ENCODE measurements at places on chromosomes 16 and 17.

- no peak for DNase-seq
These were observed 4.3 kb downstream of the C16orf87 start for GRCh38 chr16:46826631-46827030.

- DNase-seq = peak; percentile 95
These were observed 12.1 kb downstream of the CFDP1 start for GRCh38 chr16:75420987-75421819.

- peak; percentile 70 for DNase-seq
These were observed 92.3 kb downstream of the PITPNC1 start for GRCh38 chr17:67469208-67469980.

GRCh38 chr17:7845359-7846062 is 9.4 kb upstream of the TMEM88 start:
- DNase-seq = no peak

DNA sequence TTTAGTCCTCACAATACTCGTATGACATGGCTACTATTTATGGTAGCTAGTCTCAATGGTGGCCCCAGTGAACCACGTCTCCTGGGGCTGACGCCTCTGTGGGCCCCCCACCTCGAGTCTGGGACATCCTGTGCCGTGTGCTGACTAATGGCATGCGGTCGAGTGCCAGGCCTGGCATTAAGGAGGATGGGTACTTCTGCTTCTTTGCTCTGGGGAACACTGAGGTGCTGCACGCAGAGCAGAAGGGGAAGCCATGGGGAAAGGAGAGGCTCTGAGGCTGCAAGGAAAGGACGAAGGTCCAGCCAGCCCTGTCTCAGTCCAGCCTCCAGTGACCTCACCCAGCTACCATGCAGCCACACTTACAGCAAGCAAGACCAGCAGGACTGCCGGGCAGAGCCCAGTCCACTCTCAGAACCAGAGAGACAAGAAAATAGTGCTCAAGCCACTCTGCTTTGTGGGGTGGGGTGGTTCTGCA is 5.7 kb upstream of the MPRIP start:
- no peak for DNase-seq

DNA sequence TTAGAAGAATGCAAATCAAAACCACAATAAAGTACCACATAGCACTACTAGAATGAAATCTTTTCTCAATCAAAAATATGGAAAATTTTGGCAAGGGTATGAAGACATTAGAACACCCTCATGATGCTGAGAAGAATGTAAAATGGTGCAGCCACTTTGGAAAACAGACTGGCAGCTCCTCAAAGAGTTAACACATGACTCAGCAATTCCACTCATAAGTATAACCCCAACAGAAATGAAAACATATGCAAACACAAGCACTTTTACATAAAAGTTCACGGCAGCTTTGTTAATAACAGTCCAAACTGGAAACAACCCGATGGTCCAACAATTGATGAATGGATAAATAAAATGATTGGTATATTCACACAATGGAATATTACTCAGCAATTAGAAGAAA is 124.5 kb downstream of the SHCBP1 start:
- DNase-seq = no peak

- DNase-seq = no peak
These were observed 12.2 kb upstream of the ATP2C2 start for GRCh38 chr16:84356176-84356575.

DNA sequence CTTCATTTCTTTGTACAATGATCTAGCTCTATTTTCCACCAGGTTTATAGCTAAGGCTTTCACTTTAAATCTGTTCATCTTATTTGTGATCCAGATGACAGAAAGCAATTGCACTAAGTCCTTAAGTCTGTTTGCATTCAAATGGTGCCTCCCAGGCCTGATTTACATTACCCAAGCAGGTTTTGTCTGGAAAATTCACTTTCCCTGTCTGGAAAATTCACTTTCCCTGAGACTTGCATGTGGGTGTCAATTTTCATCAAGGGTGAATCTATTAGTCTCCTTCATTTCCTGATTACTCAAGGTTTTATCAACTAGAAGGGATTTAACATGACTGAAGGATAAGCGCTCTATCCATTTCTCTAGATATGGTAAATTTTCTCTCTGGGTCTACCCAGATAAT is 1480.2 kb upstream of the GOT2 start:
- peak; percentile 34 for DNase-seq

DNA sequence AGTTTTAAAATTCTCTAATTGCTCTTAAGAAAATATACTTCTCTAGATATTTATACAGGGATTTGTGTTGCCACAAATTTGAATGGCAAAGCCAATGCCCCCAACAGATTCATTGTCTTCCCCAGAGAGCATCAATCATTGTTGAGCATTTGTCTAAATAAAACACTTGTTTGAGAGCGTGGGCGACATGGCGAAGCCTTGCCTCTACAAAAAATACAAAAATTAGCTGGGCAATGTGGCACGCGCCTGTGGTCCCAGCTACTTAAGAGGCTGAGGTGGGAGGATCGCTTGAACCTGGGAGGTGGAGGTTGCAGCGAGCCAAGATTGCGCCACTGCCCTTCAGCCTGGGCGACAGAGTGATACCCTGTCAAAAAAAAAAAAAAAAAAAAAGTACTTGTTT is 13.4 kb upstream of the SRSF1 start:
- no peak for DNase-seq

DNA sequence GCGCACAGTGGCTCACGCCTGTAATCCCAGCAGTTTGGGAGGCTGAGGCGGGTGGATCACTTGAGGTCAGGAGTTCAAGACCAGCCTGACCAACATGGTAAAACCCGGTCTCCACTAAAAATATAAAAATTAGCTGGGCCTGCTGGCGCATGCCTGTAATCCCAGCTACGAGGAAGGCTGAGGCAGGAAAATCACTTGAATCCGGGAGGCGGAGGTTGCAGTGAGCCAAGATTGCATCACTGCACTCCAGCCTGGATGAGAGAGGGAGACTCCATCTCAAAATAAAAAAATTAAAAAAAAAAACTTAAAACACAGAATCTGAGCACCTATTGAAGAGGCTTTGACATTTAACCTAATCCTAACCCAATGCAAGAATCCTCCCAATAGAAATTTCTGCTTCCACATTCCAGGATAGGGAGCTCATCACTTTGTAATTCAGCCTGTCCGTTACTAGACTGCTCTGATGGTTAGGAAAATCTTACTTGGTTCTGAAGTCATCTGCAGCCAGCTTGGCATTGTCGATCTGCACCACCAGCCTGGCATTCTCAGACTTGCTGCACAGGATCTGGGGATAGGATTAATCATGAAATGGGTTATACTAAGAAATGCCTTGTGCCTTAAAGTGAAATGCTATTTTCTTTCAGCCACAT is 2.1 kb downstream of the KRT33B start:
- no peak for DNase-seq

DNA sequence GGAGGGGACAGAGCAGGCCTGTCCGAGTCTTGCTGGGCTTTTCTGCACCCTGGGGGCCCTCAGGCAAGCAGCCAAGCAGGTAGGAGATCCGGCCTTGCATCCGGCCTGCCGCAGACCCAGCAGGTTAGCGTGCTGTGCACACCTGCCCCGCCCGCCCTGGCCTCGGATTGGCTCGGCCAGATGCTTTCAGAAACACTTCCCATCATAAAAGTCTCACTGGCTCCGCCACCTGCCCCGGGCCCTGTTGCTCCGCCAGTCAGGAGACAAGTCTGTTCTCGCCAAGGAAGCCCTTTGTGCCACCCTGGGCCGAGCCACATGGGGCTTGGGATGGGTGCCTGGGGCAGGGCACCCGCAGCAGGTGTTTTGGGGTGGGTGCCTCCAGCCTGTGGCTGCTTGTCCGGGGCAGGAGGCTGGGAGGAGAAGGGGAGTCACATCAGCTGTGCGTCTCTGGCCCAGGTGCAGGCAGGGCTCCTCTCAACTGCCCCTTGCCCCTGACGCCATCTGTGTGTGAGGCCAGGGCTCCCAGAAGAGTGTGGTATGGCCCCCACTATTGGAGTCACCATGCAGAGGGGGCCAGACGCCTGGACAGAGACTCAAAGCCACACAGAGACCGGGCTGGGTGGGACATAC is 228.2 kb upstream of the GSE1 start:
- no peak for DNase-seq

GRCh38 chr16:2042986-2043666 is 4.5 kb downstream of the NTHL1 start:
- DNase-seq = no peak

- no peak for DNase-seq
These were observed 18.4 kb upstream of the ITGA3 start for GRCh38 chr17:50037321-50038107.

GRCh38 chr16:49213594-49213993 is 68.0 kb downstream of the CBLN1 start:
- peak; percentile 87 for DNase-seq

- DNase-seq = no peak
These were observed 249.2 kb downstream of the FOXL1 start for GRCh38 chr16:86827521-86827920.

- DNase-seq = no peak
These were observed 276.4 kb downstream of the FOXL1 start for GRCh38 chr16:86854626-86855294.

DNA sequence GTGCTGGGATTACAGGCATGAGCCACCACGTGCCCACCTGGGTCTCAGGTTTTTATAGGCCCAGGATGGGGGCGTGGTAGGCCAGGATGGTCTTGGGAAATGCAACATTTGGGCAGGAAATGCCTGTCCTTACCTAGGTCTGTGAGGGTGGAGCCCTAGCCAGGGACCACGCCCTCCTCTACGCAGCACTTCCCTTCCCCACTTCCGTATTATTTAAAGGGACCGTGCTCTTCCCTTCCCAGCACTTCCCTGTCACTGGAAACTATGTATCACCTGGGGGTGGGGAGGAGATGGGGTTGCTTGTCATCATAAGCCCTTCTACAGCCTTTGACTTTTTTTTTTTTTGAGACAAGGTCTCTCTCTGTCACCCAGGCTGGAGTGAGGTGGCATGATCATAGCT is 238.9 kb upstream of the NLRP1 start:
- DNase-seq = no peak

DNA sequence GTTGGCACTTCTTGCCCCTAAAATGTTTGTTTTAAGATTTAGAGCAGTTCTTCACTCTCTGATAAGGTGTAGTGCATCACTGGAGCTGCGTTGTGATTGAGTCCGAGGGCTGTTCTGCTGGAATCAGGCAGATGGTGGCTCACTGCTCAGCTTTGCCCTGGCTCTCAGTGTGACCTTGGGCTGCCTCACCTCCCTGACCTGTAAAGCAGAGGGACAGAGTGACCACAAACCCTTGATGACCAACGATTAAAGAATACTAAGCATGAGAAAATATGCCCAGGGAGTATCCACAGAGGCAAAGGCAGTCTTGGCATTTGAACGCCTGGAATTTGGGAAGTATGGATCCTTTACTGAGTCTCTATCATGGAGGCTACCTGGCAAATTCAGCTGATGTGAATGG is 18.1 kb downstream of the CMIP start:
- no peak for DNase-seq

- DNase-seq = no peak
These were observed 4.0 kb downstream of the PKMYT1 start for GRCh38 chr16:2976201-2976600.

DNA sequence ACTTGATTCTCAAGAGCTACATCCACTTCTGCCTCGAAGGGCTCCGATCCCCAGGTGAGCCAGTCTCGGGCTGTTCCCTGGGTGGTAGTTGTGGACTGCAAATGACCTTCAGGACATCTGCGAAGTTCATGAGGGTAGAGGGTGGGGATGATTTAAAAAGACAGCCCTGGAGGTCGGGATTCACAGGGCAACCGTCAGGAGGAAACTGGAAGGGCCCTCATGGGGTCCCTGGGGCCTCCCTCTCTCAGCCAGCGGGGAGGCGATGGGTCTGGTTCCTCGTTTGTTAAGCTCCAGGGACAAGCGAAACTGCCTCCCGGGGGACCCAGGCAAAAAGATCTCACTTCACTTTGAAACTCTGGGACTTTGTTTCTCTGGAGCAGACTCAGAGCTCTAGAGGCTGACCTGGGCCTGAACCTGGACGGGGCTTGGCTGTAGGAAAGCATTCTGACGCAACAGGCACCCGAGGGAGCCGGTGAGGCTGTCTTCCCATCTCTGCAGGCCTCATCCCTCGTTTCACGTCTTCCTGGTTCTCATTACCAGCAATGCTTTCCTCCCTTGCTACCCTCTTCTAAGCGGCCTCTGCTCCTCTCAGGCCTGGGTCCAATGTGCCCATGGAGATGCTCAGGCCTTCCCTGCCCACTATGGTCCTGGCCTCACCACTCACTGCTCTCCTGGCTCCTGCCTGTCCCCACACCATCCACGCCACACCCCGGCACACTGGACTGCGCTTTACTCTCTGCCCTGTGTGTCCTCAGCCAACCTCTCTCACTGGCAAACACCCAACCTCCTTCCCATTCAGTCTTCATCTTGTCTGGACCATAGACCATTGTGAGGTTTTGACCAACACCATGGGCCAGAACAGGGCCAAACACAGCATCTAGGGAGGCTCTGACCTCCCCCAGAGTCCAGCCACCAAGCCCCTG is 214.2 kb upstream of the TNRC6C start:
- DNase-seq = no peak

- DNase-seq = no peak
These were observed 39.4 kb downstream of the ZNRF1 start for GRCh38 chr16:75038036-75038858.

GRCh38 chr16:21277927-21278706 is at the start of gene CRYM:
Gene CRYM (minus strand): TSS chr16:21278290. CDS start chr16:21278251, 39 bp downstream.
- DNase-seq = peak; percentile 66

- no peak for DNase-seq
These were observed 1066.7 kb upstream of the RBFOX1 start for GRCh38 chr16:6265968-6266367.

- no peak for DNase-seq
These were observed 59.1 kb downstream of the SSH2 start for GRCh38 chr17:29870836-29871465.

GRCh38 chr17:19768046-19768782 is 20.1 kb upstream of the ALDH3A1 start:
- DNase-seq = no peak

DNA sequence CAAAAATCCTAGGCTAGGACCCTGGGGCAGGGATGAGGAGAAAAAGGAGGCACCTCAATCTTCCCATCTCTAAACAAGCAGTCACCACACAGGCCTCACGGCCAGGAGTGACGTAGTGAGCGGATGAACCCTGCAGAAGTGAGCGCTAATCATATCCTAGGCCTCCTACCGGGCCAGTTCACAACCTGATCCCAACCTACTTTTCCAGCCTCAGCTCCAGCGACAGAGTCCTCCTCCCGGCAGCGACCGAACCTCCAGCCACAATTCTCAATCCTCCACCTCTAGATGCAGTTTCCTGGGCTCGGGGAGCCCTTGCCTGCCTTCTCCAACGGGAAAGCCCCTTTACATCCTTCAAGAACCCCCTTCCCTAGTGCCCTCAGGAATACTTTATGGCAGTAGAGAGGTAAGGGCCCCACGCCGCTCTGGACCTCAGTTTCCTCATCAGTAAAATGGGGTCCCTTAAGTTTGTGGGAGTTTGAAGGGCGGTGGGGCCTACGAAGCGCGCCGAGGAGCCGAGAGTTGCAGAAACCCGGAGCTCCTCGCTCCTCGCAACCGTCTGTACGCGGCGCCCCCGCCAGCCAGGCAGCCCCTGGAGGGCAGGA is 1.4 kb downstream of the ZNF668 start:
- DNase-seq = peak; percentile 29

DNA sequence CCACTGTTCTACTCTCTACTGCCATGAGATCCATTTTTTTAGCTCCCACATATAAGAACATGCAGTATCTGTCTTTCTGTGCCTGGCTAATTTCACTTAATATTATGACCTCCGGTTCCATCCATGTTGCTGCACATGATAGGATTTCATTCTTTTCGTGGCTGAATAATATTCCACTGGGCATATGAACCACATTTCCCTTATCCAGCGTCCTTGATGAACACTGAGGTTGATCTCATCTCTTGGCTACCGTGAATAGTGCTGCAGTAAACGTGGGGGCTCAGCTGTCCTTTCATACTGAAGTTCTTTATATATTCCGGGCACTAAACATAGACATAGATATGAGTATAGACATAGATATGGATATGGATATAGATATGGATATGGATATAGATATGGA is 109.3 kb upstream of the TNRC6C start:
- DNase-seq = no peak
